HT1080 (cell line): ENCODE measurements at places on chromosomes 1 and 21. TPM values are rescaled to one million over a fixed set of nuclear protein-coding genes. Genes with fewer than 3 reads are reported as not detected.

The TNFRSF4 gene
- total RNA-seq: 0.88 TPM in 1 of 2 replicates, not detected in the other

The CSF1 gene
- total RNA-seq: 19.9 and 22.0 TPM in 2 replicates

The C1orf146 gene
- total RNA-seq: not detected in 2 replicates

The SERPINC1 gene
- not detected in 2 replicates for total RNA-seq

The OR2L13 gene
- total RNA-seq: not detected in 2 replicates

The FOXD3 gene
- total RNA-seq: 0.05 TPM in 1 of 2 replicates, not detected in the other
